DMS 273 treated with DMSO at 0.1 percent for 48 hours (cell line): ENCODE measurements at places on chromosomes 16 and 17.

- no peak for DNase-seq
Measured at GRCh38 chr16:81987706-81988105, 23.6 kb downstream of the SDR42E1 start.

DNA sequence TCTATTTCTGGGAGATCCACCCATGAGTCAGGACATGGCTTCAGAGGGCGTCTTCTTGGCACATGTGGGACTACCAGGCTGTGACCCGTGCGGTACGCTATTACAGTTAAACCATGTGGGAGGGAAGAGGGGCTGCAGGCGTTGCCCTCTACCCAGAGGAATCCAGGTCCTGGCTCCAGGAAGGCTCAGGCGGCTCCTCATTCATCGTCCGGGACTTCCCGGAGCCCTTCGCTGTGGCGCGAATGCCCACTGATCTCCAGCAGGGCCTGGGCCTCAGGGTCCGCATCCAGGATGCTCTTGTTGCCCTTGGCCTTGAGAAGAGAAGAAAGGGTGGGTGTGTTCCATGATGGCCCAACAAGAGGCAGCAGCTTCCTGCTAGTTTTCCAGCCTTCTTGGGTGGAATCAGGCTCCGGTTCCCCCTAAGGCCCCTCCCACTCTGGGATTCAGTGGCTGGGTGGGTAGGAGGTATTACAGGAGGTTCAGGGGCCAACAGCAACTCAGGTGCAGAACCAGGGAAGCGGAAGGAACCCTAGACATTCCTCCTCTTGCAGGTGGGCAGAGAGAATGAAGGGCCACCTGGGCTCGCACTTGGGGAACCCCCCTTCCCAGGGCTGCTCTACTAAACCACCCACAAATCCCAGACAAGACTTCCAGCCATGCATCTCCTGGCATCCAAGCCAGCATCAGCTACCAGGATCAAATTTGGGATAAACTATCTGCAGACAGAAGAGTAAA lies 24.6 kb downstream of the MEAK7 start:
- no peak for DNase-seq

- peak; percentile 8 for DNase-seq
Measured at GRCh38 chr17:15175356-15175755, 89.8 kb downstream of the PMP22 start.

GRCh38 chr16:11742093-11742535 lies 543 bp downstream of the TXNDC11 start:
- DNase-seq, result no peak

DNA sequence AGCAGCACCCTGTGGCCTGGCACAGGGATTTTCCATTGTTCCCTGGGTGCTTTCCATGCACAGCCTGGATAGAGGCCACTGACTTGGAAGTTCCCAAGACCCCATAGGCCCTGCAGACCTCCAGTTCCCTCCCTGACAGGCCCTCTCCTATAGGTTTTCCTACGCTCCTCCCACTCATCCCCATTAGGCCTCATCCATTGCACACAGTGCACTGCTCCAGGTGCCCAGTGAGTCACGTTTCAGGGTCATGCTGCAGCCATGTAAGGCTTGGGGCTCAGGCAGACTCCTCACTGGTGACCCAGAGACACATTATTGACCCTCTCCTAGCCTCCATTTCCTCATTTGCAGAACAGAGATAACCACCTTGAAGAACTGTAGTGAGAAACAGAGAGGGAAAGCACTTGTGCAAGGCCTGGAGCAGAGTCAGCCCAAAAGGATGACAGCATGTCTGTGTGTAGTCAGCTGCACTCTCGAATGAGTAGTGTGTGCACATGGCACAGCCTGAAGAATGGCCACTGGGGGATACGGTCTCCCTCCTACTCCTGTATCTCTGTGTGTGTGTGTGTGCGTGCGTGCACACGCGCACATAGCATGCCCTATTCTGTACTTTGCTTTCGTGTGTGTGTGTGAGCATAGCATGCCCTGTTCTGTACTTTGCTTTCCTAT lies 26.8 kb downstream of the DRC3 start:
- DNase-seq, result no peak

- no peak for DNase-seq
Measured at GRCh38 chr16:82882982-82883835, 256.4 kb downstream of the CDH13 start.

DNA sequence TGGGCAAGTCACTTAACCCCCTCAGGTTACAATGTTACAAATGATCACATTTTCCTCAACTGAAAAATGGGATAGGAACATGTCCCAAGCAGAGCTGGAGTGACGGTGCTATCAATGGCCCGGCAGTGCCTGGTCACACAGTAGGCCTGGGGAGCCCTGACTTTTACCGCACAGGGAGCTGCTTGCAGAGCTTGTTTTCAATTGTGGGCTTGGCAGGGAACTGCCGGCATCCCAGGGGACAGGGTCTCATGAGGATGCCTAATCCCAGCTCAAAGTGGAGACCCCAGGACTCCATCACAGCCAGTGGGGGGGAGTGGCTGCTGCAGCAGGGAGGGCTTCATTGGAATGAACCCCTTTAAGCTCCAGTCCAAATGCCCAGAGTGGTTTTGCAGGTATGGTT lies 11.4 kb downstream of the SNX20 start:
- DNase-seq, result no peak

DNA sequence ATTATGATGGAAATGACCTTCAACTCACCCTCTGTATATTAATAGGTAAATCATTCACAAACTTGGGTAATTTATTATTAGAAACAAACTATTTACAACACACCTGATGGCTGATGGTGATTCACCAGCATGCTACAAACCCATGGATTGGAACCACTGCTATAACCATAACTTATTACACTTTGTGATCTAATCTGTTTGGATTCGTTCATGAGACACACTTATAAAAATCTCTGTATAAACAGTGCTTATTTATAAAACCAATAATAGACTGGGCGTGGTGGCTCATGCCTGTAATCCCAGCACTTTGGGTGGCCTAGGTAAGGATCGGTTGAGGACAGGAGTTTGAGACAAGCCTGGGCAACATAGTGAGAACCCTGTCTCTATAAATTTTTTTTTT lies 16.0 kb downstream of the SMIM36 start:
- DNase-seq, result no peak

GRCh38 chr16:10990378-10990777 lies 46.0 kb downstream of the CLEC16A start:
- no peak for DNase-seq

DNA sequence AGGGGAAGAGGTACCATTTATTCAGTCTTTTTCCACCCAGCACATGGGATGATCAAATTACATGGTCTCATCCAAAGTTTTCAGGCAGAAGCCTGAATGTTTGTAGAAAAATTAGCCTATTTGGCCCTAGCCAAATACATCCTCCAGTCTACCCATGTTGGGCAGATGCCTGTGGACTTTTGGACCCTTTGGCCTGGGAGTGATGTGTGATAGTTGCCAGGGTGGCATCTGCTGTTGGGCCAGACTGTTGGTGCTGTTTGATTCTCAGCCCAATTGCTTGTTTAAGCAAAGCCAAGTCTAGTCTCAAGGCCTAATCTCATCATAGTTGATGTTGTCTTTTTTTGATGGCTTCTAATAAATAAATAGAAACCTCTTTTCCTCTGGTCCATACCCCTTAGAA lies 419.0 kb downstream of the CDH13 start:
- no peak for DNase-seq

DNA sequence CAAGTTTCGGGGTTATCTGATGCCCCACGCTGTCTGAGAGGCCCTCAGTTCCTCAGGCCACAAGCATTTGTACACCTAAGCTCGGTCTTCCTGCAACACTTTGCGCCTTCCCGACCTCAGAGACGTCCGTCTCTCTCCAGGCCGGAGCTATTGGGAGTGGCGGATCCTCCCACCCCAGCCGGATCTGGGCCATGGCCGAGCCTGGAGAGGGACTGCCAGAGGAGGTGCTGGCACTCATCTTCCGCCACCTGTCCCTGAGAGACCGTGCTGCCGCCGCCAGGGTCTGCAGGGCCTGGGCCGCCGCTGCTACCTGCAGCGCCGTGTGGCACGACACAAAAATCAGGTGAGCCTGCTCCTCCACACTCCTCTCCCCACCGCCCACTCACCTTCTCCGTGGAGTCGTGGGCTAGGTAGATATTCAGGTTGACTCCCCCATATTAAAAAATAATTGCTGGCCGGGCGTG lies 1.9 kb downstream of the FBXL8 start:
- no peak for DNase-seq

- no peak for DNase-seq
Measured at GRCh38 chr17:39639566-39640458, 2.9 kb downstream of the STARD3 start.

- no peak for DNase-seq
Measured at GRCh38 chr16:74742051-74742481, 32.6 kb downstream of the FA2H start.

DNA sequence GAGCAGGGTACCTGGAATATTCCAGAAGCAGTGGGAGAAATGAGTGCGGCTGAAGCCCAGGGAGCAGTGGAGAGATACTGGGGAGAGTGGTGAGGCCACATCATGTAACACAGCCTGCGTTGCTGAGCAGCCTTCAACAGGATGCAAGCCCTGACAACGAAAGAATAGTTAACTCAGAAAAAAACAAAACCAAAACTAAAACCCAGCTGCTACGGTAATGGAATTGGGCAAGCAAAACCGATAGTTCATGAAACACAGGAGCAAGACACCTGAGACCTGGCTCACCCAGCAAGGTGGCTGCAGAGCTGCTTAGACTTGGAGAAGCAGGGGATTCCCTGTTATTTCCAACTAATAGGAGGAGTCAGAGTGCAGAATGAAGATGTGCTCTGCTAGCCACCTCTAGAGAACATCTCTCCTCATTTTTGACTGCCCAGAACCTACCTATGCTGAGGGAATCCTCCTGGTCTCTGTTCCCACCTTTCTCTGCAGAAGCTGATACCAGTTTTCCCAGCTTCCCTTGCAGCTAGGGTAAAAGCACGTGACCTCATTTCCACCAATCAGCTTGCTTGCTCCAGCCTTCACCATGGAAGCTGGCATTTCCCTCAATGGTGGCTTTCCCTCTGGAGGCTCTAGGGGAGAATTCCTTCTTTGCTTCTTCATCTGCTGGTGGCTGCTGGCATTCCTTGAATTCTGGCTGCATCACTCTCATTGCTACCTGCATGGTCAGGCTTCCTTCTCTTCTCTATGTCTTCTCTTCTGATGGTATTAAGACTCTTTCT lies 59.4 kb upstream of the XYLT1 start:
- DNase-seq, result no peak

GRCh38 chr16:55622930-55623561 lies 32.7 kb upstream of the SLC6A2 start:
- DNase-seq, result no peak

GRCh38 chr16:48165961-48166578 lies 10.3 kb upstream of the ABCC12 start:
- peak; percentile 7 for DNase-seq

- no peak for DNase-seq
Measured at GRCh38 chr16:15611610-15612009, 31.3 kb downstream of the MARF1 start.

- DNase-seq, result peak; percentile 39
Measured at GRCh38 chr17:74431568-74432423, at the start of gene GPRC5C. TSS of gene GPRC5C (plus strand) at chr17:74432088. CDS start at chr17:74439777, 7,689 bp downstream.

DNA sequence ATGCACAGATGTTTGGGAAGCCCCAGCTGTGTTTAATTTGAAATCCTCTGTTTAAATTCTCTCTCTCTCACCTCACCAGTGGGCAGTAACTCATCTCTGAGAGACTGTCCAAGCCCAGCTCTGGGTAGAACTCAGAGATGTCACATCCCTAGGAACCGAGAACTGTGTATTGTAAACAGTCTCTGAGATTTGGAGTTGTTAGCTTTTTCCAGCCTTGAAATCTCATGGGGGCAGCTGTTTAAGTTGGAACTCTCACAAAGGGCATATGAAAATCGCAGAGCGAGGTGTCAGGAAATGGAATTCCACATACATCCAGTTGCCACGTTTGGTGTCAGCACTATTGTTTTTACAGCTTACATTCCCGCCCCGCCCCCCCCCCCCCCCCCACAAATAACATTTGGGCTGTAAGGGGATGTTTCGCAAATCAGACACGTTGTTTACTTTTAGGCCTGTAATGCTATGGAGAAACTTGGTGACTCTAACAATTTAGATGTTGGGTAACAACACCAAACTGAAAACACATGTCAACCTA lies 34.3 kb downstream of the VPS35L start:
- no peak for DNase-seq

- no peak for DNase-seq
Measured at GRCh38 chr17:40122136-40122998, 596 bp downstream of the MSL1 start.

- no peak for DNase-seq
Measured at GRCh38 chr16:85659805-85660511, 28.8 kb downstream of the GINS2 start.

DNA sequence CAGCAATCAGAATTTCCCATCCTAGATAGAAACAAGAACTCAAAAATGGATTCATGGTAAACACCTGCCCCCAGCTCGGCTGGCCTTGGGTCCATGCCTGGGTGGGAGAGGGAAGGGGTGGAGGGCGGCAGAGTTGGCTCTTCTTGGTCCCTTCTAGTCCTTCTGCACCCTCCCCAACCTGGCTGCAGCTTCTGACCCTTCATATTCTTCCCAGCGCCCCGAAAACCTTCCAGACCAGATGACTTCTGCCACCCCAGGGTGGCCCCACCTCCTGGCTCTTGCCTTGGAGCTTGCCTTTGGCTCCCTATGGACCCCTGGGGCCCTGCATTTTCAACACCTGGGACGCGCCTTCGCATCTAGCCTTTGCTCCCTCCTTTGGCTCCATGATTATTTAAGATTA lies 5.4 kb upstream of the GJD3 start:
- DNase-seq, result no peak

- no peak for DNase-seq
Measured at GRCh38 chr17:43787728-43788127, 7.5 kb downstream of the CFAP97D1 start.

GRCh38 chr16:89456419-89456959 lies 33.9 kb downstream of the ANKRD11 start:
- no peak for DNase-seq

DNA sequence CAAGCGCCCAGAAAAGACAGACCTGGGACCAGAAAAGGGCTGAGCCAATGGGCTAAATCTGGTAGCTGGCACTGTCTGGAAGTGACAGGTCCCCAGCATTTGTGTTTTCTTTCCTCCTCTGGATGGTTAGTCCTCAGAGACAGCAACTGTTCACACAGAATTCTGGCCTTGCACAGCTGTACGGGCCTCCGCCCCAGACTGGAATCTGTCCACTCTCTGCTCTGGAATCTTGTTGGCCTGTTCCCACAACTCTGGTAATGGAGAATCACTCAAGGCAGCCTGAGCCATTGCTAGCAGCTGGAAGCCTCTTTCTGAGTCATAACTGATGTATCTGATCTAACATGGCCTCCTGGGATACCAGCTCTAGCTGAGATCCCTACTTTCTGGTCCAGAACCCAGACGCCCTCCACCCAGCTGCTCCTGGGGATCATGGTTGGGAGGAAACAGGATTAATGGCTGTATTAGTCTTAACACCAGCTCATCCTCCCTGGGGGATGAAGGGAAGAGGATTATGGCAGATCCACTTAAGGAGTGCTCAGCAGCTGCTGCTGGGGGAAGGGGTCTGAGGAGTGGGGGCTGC lies 9.1 kb downstream of the ZNF668 start:
- DNase-seq, result no peak
